ENCODE measurements at places on chromosomes 1 and 21. TPM values are rescaled to one million over a fixed set of nuclear protein-coding genes. Genes with fewer than 3 reads are reported as not detected.

GRCh38 chr1:183522104-183522503 is 49.8 kb downstream of the SMG7 start:
- no peak for DNase-seq

DNA sequence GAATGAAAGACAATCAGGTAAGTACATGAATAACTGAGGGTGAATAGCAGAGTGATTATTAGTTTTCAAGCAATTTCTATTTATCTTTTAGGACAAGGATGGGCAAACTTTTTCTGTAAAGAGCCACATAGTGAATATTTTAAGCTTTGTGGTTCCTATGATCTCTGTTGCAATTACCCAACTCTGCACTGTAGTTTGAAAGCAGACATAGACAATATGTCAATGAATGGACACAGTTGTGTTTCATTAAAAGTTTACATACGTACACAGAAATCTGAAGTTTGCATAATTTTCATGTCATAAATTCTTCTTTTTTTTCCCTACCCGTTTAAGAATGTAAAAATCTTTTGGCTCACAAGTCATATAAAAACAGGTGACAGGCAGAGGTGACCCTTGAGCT is 71.4 kb downstream of the ZNF281 start:
- no peak for DNase-seq

GRCh38 chr1:213987927-213988506 is at the start of gene PROX1:
TSS of gene PROX1 (plus strand) at chr1:213987973. CDS start at chr1:213996536, 8,563 bp downstream.
- no peak for DNase-seq

- DNase-seq = peak; percentile 69
Observed at GRCh38 chr21:34693192-34693810, 24.5 kb downstream of the CLIC6 start.

GRCh38 chr1:43975249-43975961 is 645 bp downstream of the ATP6V0B start:
- DNase-seq = peak; percentile 70

The C8B gene
- not detected for total RNA-seq

- DNase-seq = no peak
Observed at GRCh38 chr1:166969074-166969677, 6.2 kb downstream of the ILDR2 start.

The CFHR3 gene
- total RNA-seq = not detected

Data from endodermal cell (in vitro differentiated cells).